ENCODE measurements at places on chromosomes 4 and X.

DNA sequence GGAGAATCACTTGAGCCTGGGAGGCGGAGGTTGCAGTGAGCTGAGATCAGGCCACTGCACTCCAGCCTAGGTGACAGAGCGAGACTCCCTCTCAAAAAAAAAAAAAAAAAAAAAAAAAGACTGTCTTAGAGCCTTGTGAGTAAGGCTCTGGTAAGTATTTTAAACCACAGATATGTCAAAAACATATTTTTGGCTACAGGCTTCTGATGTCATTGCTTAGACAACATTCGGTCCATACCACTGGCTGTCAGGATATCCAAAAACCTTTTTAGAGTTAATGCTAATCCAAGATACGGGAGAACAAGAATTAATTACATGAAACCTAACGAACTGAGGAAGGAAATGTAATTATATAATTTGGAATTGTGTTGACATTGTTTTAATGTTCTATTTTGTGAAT lies 999.5 kb upstream of the PABPC4L start:
- no peak for DNase-seq

GRCh38 chr4:163949976-163950601 lies 455.6 kb downstream of the TMA16 start:
- DNase-seq = no peak

DNA sequence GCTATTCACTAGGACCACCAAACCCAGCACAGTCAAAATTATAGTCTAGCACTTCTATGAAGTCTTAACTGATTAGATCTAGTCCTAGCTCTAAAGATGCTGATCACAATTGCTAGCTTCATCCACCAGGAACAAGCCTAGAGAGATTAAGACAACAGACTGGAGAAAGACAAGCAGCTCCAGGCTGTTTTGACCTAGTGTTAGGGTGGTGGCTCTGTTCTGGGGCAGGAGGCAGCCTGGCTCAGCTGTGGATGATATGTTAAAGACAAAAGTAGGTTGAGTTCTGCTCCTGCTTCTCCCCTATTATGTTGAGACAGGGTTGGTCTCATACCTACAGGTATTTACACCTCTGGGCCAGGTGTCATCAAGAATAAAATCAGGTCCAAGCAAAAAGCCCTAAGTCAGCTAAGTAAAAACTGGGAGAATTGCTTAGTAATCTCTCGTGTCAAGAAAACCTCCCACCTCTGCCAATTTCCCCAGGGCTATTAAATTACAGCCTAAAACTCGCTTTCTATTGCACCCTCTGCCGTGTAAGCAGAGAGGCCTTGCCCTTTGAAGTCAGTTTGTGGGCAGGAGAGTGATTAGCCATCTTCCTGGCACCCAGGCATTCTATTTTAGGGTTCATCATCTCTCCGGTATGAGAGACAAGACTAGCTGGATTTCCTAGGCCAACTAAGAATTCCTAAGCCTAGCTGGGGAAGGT lies 39.9 kb downstream of the RAB40AL start:
- no peak for DNase-seq

DNA sequence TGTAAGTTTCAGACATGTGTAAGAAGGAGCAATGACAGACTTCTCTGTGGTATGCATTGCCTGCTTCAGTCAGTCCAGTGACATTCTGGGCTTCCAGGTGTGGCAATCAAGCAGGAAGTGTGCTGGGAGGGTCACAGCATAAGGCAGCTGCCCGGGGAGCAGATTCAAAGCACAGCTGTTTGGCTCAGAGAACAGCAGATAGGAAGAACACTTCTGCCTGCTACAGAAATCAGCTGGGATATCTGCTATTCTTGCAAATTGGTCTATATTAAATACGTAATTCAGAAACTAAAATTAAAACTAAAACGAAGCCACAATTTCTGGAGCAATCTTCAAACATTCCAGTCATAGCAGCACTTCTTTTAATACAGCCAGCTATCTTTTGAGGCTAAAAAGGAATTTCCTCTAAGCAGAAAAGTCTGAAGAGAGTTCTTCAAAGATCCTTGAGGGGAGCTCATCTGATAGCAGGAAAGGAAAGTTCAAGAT lies 47.5 kb upstream of the GALNT7 start:
- DNase-seq = no peak

- no peak for DNase-seq
These were observed 132.1 kb downstream of the SPRY1 start for GRCh38 chr4:123528501-123529277.

- DNase-seq = no peak
These were observed 18.6 kb downstream of the CXCL13 start for GRCh38 chr4:77624213-77624612.

- DNase-seq = no peak
These were observed 112.9 kb downstream of the MBNL3 start for GRCh38 chrX:132375941-132376340.

- no peak for DNase-seq
These were observed 102.6 kb downstream of the FHDC1 start for GRCh38 chr4:153038623-153039311.

GRCh38 chr4:73443224-73443623 lies 7.2 kb downstream of the AFP start:
- no peak for DNase-seq

DNA sequence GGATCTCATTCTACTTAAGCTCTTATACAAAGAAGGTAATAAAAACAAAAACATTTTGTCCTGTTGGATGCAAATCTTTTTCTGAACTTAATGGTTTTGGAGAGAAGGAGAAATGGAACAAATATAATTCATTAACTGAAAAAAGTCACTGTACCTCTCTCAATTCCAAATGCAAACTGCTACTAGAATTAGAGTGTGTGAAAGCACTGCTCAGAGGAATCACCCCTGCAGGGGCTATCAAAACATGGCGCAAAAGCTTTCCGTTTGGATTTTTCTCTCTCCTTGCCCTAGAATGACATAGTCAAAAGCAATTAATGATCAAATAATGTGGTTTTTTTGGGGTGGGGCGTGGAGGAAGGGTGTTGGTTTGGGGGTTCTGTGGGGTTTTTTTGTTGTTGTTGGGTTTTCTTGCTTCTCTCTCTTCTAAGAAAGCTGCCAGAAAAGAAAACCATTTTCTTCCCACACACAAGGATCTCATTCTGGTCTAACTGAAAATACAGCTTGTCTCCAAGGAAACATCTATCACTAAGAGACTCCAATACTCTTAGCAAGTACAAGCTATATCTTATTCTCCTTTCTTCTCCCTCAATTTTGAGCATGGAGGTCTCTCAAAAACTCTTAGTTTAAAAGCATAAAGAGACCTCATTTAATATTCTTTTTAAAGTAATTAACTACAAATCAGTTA lies 41.6 kb downstream of the USP46 start:
- no peak for DNase-seq

DNA sequence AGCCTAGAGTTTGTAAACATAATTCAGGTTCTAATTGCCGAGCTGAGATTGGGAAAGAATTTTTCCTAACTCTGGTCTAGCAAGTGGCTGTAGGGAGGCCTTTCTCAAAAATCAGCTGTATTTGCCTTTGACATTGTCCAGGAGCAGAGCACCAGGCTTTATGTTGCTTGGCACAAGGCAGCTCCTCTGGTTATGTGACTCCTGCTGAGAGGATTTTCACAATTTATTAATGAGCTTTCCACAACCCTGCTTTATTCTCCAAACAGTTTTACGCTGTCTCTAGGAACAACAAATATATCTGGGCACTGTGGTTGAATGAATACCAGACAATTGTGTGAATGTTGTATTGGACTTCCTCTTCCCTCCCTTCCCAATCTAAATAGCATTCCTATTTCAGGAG lies 14.9 kb downstream of the LSM6 start:
- DNase-seq = no peak

- DNase-seq = no peak
These were observed 36.4 kb upstream of the LCORL start for GRCh38 chr4:18057821-18058533.

DNA sequence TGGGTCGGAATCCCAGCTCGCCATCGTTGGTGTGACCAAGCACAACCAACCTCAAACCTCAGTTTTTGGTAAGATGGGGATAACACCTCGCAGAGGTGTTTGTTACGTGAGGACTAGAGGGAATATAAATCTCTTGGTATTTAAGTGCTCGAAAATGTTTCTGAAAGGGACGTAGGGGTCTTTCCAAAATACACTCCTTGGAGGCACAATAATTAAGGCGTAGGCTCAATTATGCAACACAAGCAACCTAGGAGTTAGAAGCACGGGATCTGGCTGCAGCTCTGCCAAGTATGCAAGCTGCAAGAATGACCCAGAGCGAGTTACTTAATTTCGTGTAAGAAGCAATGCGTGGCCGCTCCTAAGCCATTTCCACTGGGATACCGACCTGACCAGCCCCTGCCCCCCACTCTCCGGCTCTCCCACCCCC lies 552 bp downstream of the ADH5 start:
- DNase-seq = no peak

GRCh38 chrX:45804276-45804675 lies 603.6 kb upstream of the DIPK2B start:
- DNase-seq = no peak

GRCh38 chr4:2254665-2255500 lies 7.0 kb downstream of the MXD4 start:
- DNase-seq = no peak

DNA sequence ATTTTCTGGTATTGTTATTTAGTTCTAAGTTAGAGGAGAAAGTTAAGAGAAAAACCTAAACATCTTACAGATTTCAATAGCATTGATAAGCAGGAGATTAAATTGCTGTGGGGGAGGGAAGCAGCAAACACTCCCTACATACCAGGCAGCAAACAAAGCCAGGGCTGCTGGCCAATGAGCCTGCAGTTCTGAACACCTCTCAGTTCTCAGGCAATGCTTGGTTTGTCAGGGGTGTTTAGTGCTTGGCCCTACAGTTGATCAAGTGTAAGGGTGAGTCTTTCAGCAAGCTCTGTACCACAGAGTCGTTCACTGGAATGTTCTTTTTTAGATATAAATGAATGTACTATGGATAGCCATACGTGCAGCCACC lies 38.6 kb downstream of the EGFL6 start:
- DNase-seq = no peak

- DNase-seq = no peak
These were observed 20.6 kb upstream of the KIAA0232 start for GRCh38 chr4:6761649-6762615.

- DNase-seq = no peak
These were observed 26.8 kb downstream of the SH3TC1 start for GRCh38 chr4:8225706-8226443.

DNA sequence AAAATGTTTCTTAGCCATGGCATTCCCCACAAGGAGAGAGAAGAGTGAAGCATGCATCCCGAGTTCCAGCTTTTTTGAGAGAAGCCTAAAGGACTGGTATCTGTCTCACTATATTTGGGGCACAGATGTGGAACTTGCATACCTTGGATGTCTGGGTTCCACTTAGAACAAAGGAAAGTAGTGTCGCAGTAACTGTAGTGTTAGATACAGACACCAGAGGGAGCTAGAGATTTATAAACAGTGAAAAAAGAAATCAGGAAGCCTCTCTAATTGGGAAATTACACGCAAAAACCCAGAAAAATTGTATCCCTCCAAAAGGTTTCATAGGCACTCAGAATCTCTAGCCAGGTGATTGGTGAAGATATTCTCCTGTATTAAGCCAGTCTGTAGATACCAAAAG lies 34.4 kb downstream of the AGTR2 start:
- DNase-seq = no peak

DNA sequence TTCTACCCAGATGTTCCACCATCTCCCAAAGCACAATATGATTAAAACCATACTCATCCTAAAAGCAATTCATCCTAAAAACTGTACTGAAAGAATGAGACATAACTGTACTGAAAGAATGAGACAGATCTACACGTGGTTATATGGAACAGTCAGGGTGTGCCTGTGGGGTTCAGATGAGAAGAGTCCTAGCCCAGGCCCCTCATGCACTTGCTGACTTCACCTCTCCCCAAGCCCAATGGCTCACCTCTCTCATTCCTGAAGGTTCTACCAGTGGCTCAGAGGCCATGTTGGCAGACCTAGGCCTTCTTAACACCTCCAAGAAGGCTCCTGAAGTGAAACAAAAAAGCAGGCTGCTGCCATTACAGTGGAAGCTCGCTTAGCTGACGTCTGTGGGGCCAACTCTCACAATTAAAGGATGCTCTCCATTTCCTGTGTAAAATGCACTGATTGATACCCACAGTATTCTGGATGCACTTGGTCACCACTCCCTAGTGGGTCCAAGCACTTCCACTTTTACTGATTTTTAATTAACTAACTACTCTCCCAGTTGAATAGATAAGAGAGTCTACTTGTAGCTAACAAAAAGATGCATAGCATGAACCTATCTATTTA lies 3.8 kb downstream of the PLAC1 start:
- DNase-seq = no peak

GRCh38 chrX:22136711-22137110 lies 104.6 kb downstream of the PHEX start:
- no peak for DNase-seq

- no peak for DNase-seq
These were observed 675.2 kb upstream of the INTU start for GRCh38 chr4:126957556-126957955.

GRCh38 chr4:34323549-34324320 lies 1920.6 kb downstream of the ARAP2 start:
- no peak for DNase-seq

GRCh38 chrX:117713411-117713810 lies 403.2 kb downstream of the KLHL13 start:
- no peak for DNase-seq
